Activated CD4-positive, alpha-beta T cell treated with anti-CD3 and anti-CD28 coated beads, Interleukin-2, amount 50 U/mL, for 48 hours (primary cell): ENCODE measurements at places on chromosomes 6 and 20.

DNA sequence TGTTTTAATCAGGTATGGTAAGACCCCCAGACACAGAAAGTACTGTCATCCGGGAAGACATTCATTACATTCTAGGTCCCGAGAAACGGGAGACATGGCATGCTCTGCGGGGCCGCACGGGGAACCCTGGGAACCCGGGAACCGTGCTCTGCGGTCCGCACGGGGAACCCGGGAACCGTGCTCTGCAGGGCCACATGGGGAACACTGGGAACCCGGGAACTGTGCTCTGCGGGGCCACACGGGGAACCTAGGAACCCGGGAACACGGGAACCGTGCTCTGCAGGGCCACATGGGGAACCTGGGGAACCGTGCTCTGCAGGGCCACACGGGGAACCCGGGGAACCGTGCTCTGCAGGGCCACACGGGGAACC, 165.6 kb upstream of the SULF2 start:
- DNase-seq: no peak

GRCh38 chr6:110471726-110472365, 4.6 kb downstream of the SLC22A16 start:
- no peak for DNase-seq

GRCh38 chr6:13299403-13299821, 28.9 kb downstream of the TBC1D7 start:
- no peak for DNase-seq

- no peak for DNase-seq
Observed at GRCh38 chr6:112288475-112288874, 34.1 kb upstream of the LAMA4 start.

- no peak for DNase-seq
Observed at GRCh38 chr6:39428816-39429215, 106.3 kb upstream of the KCNK16 start.

DNA sequence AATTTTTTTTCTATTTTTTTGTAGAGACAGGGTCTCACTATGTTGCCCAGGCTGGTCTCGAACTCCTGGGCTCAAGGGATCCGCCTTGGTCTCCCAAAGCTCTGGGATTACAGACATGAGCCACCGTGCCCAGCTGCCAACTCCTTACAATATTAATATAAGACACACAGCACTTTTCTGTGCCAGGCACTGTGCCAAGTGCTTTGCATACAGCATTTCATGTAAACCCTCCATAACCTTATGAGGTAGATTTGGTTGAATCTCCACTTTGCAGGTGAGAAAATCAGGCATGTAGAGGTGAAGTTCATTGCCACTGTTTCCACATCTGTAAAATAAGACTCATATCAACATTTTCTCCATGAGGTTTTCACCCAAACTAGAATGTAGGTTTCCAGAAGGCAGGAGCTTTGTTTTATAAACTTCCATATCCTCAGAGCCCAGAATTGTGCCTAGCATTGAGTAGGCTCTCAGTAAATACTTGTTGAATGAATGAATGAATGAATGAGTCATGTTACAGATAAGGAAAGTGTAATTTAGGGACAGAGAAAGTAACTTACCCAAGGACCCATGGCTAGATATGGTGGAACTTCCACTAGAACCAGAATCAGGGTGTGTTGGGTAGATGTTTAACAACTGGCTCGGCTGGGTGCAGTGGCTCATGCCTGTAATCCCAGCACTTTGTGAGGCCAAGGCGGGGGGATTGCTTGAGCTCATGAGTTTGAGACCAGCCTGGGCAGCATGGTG, 3.0 kb upstream of the CTNNBL1 start:
- DNase-seq: no peak

DNA sequence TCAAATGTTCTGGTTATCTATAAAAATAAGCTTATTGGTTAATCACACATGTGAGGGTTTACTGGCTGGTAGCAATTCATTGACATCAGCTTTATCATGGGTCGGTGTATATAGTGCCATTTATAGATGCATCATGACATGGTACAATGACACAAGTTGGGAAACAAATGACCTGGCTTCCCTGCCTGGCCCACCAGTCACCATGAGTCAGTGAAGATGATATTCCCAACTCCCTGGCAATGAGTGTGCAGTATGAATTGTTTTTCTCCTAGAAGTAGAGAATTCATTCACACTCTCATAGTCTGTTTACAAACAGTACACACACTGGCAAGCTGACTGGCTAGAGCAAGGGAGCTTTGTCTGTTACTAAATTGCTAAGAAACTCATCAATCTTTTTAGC, 37.2 kb upstream of the CALHM6 start:
- no peak for DNase-seq

DNA sequence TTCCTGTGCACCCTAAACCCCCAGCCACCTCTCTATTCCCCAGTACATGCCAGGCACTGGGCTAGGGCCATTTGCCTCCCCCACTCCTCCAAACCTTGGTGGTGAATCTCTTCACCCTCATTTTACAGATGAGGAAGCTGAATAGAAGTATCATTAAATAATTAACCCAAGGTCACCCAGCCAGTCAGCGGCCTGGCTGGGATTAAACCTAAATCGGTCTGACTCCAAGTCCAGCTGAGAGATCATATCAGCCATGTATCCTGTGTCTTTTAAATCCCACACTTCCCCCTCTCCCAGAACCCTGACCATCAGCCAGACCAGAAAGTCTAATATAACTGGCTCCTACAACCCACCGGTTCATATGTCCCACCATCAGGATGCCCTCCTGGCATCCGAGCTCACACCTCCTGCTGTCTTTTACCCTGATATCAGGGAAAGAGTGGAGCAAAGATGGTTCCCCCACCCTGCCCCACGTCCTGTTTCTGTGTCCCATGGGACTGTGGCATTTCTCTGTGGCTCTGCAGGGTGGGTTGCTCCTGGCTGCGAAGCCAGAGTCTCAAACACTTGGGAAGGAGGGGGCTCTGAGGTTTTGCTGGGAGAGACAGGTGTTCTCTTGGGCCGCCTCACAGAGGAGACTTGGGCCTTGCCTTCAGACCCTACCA, 145.3 kb downstream of the VEGFA start:
- DNase-seq: no peak

- no peak for DNase-seq
Observed at GRCh38 chr6:157374889-157375443, 6.0 kb upstream of the ZDHHC14 start.

GRCh38 chr20:38307371-38308046, 3.6 kb downstream of the BPI start:
- no peak for DNase-seq

DNA sequence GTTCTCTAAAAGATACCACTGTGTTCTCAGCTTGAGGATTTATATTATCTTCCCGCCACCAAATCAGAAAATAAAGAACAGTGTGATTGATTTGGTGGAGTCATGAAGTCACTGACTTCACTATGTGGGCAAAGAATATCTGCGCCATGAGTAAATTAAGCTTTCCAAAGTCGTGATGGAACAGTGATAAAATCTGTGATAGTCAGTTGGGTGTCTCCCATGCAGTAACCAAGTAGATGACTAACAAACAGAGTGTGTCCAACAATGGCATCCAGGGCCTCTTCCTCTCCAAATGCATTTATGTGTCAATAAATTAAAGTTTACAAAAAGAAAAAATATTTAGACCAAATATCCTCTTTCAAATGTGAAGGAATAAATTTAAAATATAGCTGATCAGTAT, 87.0 kb upstream of the DST start:
- no peak for DNase-seq

DNA sequence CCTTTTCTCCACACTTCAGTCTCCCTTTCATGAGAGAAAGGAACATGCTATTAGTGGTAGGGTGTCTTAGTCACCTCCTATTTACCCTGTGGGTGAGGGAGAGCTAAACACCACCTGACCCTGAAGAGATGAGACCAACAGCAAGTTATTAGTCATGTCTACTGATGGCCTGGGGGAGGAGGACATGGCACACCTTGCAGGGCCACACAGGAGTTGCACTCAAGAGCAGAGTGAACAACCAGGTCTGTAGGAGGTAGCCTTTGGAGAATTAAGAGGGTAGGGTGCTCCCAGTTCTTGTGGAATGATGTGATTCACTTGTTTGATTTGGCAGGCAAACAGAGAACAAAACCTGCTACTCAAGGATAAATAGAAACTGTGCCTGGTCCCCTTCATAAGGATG, 82.7 kb upstream of the FABP7 start:
- DNase-seq: no peak

GRCh38 chr6:104784884-104785283, 74.8 kb downstream of the HACE1 start:
- DNase-seq: no peak

- DNase-seq: no peak
Observed at GRCh38 chr6:170004585-170005210, 253.3 kb downstream of the ERMARD start.

DNA sequence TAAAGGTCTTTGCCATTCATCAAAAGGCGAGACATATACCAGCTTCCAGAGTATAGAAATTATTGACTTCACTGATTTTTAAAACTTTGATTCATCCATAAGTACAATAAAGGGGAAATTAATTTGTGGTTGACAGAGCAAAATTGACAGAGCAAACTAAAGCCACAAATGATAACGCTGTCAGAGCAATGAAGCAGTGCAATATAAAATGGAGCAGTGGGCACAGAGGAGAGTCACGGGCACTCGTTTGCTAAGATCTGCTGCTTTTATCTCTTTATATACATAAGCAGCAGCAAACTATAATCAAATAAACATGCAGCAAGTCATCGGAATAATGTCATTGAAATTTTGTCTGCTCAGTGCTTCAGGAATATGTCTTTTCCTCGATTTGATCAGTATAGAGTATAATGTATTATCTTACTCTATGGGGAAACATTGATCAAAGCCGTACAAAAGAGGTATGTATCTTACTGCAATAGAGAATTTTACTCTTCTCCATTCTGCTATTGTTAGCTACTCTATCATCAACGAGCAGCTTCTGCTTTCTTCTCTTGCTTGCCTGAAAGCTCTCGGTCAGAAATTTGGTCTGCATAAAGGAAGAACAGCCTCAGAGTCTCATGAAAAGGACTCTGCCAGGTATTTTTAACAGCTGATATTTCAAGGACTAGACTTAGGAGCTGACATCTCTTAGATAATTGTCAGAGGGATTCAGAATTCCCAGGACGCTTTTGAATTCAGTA, 546.0 kb upstream of the ARID1B start:
- DNase-seq: no peak

- no peak for DNase-seq
Observed at GRCh38 chr6:54255886-54256285, 52.4 kb upstream of the TINAG start.

- no peak for DNase-seq
Observed at GRCh38 chr6:20318851-20319387, 82.8 kb upstream of the E2F3 start.

DNA sequence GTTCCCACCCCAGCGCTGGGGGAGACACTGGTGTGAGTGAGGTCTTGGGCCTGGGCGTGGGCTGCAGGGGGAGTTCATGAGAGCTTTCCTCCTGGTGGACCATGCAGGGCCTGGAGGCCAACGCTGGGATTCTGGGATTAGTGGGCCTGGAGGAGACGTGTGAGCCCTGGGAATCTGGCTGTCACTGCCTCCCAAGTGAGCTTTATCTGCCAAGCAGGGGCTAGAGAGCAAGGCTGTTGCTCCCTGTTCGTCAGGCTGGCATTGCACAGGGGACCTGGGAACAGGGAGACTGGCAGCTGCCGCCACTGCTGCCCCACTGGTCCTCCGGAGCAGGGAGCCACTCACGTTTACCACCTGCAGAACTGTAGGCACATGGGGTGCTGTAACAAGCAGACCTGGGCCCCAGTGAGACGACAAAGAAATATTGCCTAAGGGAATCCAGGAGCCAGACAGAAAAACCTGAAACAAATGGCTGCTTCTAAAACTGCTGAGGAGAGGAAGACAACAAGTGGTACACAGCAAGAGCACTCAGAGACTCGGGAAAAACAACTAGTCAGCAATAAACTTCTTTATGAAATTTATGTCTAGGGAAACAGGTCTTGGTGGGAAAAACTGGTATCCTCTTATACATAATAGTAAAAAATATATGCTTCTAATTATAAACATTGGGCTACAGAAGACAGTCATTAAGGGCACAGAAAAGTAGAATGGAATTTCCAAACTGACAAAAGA, 45.2 kb downstream of the PPP1R3G start:
- no peak for DNase-seq

- no peak for DNase-seq
Observed at GRCh38 chr20:48703511-48704219, 124.1 kb downstream of the PREX1 start.

DNA sequence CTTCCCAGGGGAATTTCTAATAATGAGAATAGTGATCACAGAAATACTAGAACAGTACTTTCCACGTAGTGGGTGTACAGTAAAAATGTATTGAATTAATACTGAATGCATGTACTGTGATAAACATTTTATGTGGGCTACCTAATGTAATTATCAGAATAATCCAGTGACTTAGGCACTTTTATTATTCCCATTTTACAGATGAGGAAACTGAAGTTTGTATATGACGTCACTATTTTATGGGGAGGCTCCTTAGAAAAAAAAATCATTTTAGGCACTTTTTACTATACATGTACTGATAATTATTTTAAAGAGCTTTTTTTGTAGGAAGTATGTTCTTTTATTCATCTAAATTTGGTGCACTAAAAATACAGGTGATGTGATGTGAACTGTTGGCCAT, 275.6 kb upstream of the TAB2 start:
- DNase-seq: no peak

DNA sequence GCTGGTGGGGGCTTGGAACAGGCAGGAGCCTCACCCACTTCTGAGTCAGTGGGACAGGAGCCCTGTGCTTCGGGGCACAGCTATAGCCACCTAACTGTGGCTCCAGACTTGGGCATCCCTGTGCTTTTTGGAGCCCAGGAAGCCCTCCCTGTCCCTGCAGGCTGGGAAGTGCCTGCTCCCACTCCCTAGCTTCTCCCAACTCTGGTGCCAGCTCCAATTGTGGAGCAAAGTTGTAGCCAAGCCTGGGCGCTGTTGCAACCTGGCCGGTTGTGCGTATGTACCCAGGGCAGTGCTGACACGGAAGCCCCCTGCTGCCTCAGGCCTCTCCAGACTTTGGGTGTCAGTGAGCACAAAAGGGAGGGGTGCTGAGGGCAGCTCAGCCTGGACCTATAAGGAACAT, 601.7 kb upstream of the GJE1 start:
- no peak for DNase-seq

GRCh38 chr20:4775322-4776078, 53.8 kb downstream of the PRND start:
- no peak for DNase-seq

DNA sequence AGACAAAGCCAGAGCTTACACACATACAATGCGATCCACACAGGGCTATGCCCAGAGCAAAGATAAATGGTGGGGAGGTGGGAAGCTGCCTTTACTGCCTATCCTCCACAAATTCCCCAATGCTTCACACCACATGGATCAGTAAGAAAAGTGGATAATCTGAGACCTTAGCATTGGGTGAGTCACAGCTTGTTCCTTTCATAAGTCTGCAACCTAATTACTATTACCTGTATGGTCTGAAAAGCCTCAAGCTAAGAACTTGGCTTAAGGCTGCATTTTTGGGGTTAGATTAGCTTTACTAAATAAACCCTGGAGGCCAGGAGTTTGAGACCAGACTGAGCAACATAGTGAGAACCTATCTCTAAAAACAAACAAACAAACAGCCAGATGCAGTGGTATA, 66.0 kb upstream of the BTBD3 start:
- DNase-seq: no peak

- DNase-seq: no peak
Observed at GRCh38 chr6:139591075-139591865, 216.8 kb upstream of the CITED2 start.
